Stimulated activated CD8-positive, alpha-beta memory T cell treated with anti-CD3 and anti-CD28 coated beads, Interleukin-4, amount 100 ng/mL, for 48 hours (primary cell): ENCODE measurements at places on chromosomes 12 and 14.

GRCh38 chr12:104250366-104251125, 35.0 kb downstream of the TXNRD1 start:
- DNase-seq = no peak

DNA sequence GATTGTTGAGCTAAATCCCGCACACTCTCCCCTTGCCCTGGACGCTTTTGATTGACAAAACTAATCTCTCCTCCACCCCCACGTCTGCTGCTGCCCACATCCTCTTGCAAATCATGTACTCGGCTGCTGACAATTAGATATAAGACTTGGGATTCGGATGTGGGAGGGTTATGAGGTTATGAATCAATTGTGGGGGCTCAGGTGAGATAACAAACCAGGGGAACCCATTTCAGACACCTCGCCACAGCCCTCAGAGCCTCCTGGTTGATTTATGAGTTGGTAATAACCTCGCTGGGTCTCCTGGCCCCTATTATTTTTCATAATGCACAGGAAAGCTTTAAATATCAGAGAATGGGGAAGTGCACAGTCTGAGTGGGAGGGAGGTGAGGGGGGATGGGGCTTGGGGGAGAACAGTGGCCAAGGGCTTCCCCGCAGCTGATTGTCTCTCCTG, 449.9 kb downstream of the DPF3 start:
- DNase-seq = peak; percentile 59

DNA sequence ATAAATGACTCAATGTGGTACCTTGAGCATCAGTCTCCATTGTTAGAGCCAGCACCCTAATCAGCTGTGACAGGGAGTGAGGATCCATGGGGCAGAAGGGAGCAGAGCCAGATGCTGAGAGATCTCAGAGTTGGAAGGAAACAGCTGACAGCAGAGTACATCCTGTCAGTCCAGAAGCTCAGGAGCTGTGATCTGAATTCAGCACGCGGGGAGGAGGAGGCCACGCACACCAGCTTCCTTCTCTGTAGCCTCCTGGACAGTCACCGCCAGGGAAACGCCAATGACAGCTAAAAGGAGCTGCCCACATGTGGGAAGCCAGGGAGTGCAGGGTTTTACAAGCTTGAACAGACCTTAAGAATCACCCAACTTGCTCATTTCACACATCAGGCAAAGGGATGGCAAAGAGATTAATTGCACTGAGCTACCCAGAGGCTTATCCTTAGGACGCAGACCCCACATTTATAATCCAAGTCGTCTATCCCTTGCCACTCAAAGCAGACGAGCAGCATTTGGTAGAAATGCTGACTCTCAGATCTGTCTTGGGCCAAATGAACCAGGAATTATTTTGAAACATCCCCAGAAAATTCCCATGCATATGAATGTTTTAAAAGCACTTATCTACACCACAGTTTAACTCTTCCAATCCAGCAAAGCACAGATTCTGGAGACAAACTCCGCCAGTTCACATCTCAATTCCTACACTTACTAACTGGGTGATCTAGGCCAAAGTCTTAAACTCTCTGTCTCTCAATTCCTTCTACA, 322.6 kb upstream of the TMTC1 start:
- DNase-seq = no peak

DNA sequence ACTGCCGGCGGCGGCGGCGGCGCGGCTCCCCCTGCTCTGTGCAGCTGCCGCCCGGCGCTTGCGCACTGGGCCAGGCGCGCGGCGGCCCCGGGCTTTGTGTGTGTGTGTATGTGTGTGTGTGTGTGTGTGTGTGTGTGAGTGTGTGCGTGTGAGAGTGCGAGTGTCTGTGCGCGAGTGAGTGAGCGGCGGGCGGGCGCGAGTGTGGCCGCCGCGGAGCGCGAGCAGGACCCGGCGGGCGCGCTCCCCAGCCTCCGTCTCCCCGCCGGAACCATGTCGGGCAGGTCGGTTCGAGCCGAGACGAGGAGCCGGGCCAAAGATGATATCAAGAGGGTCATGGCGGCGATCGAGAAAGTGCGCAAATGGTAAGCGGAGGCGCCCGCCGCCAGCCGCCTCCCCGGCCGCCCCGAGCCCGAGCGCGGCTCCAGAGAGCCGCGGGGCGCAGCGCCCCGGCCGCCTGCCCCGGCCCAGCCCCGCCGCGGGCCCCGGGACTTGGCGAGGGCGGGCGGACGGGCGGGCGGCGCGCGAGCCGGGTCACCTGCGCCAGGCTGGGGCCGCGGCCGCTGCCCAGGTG, at the start of gene BCL7A:
BCL7A (plus strand) TSS at position 63 of the 571 bp plus-strand sequence; CDS start at position 271, 208 bp downstream.
- DNase-seq = peak; percentile 69

- no peak for DNase-seq
Observed at GRCh38 chr12:91406920-91407341, 224.3 kb upstream of the DCN start.

- peak; percentile 37 for DNase-seq
Observed at GRCh38 chr14:97219431-97220017, 422.3 kb downstream of the VRK1 start.

- DNase-seq = peak; percentile 55
Observed at GRCh38 chr14:21098076-21098891, at the start of gene ZNF219. Gene ZNF219, minus strand, starts transcription at chr14:21098655. Its CDS starts 5,064 bp downstream, at chr14:21093591.

DNA sequence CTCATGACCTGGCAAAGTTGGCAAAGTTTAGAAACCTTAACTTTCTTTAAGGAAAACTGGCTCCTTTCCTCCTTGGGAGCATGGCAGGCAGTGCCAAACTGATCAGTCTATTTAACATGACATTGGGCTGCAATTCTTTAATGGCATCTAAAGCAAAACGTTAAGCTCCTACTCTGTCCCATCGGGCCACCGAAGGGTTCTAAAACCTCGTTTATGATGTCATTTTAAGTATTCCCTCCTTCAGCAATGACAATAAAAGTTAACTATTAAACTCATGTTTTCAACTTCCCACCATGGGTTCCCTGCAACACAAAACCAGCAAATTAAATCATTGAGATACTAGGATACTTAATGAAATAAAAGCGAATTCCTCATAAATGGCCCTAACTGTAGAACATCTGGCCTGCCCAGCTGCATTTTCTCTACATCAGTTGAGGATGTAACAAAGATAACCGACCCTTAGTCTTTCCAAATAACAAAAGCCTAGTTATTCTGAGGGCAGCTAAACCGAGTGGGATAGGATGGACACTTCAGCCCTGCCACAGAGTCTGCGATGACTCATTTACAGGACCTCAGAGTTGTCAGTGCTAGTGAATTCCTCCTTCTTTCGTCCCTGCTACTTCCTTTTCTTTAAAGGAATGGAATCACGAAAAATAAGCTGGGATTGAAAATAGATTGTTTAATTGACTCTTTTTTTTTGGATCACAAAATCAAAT, 34.5 kb upstream of the RIC8B start:
- DNase-seq = no peak

GRCh38 chr14:63147018-63147417, 57.2 kb upstream of the RHOJ start:
- no peak for DNase-seq

- DNase-seq = no peak
Observed at GRCh38 chr12:68102163-68102562, 57.4 kb downstream of the IFNG start.

- peak; percentile 29 for DNase-seq
Observed at GRCh38 chr14:56195704-56196103, 77.5 kb downstream of the PELI2 start.

DNA sequence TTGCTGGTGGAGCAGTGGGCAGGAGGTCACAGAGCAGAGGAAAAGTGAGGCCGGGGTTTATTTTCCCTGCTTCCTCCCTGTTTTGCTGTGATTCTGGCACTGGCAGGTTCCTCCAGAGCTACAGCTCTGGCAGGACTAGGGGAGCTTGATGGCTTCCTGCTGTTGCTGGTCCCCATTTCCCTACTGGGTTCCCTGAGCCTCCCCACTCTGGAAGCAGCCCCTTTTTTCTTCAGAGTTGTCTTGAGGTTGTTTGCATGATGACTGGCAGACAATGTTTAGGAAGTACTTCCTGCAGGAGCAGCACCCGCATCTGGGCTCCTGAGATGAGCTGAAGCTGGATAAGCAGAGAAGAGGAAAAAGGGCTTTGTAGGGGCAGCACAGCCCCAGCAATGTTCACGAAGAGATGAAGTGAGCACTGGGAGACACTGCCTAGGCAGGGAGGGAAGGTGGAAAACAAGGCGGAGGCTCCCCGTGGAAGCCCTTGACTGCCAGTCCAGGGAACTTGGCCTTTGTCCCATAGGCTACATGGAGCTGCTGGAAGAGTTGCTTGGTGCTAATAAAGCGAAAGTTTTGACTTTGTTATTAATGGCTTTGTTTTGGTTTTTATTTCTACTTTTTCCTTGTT, 126.9 kb downstream of the SLC38A6 start:
- no peak for DNase-seq

DNA sequence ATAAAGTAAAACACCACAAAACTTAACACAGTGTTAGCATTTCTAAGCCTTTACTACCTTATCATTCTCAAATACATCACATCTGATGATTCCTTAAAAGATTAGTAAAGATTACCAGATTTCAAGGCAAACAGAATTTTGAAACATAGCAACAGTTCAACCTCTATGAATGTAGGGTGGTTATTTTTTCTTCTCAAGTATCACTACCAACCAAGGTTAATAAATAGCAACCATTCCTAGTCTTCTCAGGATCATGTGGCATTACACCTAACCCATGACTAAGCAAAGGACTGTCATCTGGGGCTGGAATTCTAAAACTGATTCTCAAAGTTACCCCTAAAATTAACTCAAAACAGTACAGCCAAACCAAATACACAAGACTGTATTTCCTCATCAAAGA, 39.4 kb upstream of the CSRNP2 start:
- no peak for DNase-seq

DNA sequence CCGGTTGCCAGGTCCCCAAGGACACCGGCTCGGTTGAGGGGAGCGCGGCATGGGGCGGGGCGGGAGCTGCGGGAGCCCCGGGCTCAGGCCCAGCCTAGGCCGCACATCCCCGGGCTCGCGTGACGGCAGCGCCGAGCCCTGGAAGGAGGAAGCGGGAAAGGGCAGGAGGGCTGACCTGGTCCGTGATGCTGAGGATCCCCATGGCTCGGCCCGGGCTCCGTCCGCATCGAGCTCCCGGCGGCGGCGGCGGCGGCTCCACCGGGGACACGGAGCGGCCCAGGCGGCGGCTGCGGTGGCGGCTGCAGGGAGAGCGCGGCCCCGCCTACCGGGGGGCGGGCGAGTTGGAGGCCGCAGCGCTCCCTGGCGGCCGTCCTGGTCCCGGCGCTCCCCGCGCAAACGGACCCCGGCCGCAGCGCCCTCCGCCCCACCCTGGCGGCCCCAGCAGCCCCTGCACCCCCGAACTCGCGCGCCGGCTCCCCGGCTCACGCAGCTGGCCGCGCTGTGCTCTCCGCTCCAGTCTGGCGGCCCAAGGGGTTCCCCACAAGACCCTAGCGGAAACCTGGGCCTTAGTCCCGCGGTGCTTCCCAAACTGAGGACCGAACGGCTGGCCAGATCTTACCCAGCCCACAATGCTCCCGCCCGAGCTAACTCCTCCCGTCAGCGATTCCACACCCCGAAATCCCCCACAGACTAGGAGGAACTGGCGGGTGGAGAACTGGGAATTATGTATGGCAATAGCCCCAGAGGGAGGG, at the start of gene ANKRD52:
ANKRD52 (minus strand) TSS at position 317 of the 752 bp plus-strand sequence; CDS start at position 202, 115 bp downstream.
- DNase-seq = peak; percentile 83

GRCh38 chr12:96049101-96049500, 13.7 kb upstream of the LTA4H start:
- no peak for DNase-seq

DNA sequence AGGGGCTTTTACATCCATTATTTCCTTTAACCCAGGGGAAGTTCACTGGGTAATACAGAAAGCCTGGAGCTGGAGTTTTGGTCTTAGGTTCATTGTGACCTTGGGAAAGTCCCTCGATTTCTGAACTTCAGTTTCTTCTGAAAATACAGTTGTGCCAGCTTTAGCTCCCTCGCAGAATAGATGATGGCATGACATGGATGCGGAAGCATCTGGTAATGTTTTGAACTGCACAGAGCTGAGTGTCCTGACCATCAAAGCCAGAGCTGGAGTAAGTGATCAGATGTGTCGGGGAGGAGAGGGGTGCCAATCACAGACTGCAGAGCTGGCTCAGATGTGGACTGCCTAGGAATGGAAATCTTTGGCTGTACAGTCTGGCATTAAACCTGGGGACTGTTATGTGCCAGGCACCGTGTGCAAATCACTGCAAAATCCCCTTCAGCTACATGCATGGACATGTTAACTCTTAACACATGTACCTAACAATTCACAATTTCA, 180.9 kb downstream of the ETV6 start:
- no peak for DNase-seq

GRCh38 chr14:54606631-54607133, 39.8 kb downstream of the SAMD4A start:
- no peak for DNase-seq

GRCh38 chr12:29282031-29282816, 98.7 kb downstream of the ERGIC2 start:
- DNase-seq = no peak

- DNase-seq = peak; percentile 77
Observed at GRCh38 chr14:54814076-54814475, 88.5 kb downstream of the GCH1 start.

DNA sequence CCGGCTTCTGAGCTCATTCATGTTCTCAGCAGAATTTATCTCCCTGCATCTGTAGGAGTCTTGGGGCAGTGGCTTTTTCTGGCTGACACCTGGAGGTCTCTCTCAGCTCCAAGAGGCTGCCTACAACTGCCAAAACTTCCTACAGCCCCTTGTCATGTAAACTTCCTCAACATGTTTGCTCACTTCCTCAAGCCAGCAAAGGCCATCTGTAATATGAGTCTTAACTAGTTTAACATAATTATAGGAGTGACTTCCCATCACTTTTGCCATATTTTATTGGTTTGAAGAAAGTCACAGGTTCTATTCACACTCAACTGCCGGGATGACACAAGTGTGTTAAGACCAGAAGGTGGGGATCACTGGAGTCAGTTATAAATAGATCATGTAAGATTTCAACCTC, 194.0 kb downstream of the VRK1 start:
- no peak for DNase-seq

- DNase-seq = peak; percentile 45
Observed at GRCh38 chr14:105859717-105860614, 333.6 kb downstream of the TMEM121 start.

DNA sequence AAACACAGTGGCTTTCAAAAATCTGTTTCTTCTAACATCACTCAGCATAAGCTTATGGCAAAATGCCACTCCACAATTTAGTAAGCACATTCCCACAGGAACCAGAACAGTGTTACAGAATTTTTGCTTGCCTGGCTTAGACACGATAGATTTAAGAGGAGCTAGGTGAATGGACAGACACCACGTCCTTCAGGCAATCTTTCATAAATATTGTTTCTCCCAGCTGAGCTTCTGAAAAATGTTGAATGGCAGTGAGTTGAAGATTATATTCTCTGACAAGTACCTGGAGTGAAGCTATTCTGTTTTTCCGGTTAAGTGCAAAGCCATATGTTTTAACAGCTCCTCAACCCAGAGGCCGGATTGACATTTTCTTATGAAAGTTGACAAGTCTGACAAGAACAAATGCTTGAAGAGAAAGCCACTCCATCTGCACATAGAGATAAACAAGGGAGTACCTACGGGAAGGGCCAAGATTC, 102.0 kb downstream of the FSCB start:
- DNase-seq = no peak
